ENCODE measurements at places on chromosomes 5 and 9. TPM values are rescaled to one million over a fixed set of nuclear protein-coding genes. Genes with fewer than 3 reads are reported as not detected.

LRRC19 gene
- total RNA-seq: not detected

ZDHHC11B gene
- total RNA-seq: not detected

CATSPER3 gene
- total RNA-seq: not detected

CMYA5 gene
- total RNA-seq: 0.05 TPM

GABRA1 gene
- not detected for total RNA-seq

TYRP1 gene
- total RNA-seq: 0.85 TPM

CD14 gene
- total RNA-seq: 3.2 TPM

SLC6A3 gene
- total RNA-seq: not detected

CXCL14 gene
- 0.09 TPM for total RNA-seq

OR1Q1 gene
- total RNA-seq: not detected

PTGS1 gene
- total RNA-seq: 2.7 TPM

PDE6A gene
- 0.05 TPM for total RNA-seq

TBC1D2 gene
- total RNA-seq: 4.8 TPM

ST6GALNAC6 gene
- total RNA-seq: 44.8 TPM

PFN3 gene
- not detected for total RNA-seq

KCNMB1 gene
- not detected for total RNA-seq

SMIM33 gene
- not detected for total RNA-seq

RAI14 gene
- 257 TPM for total RNA-seq

SURF1 gene
- 15.3 TPM for total RNA-seq

PCDHGA11 gene
- total RNA-seq: 6.8 TPM

CER1 gene
- not detected for total RNA-seq

NOTCH1 gene
- total RNA-seq: 157 TPM

PCDHB16 gene
- 0.17 TPM for total RNA-seq

SNCB gene
- total RNA-seq: 1.4 TPM

MYOT gene
- total RNA-seq: not detected

F2RL1 gene
- total RNA-seq: 30.0 TPM

PCDHGB1 gene
- total RNA-seq: 1.4 TPM

HAUS6 gene
- 23.8 TPM for total RNA-seq

CYFIP2 gene
- 12.6 TPM for total RNA-seq

PCDHGA5 gene
- 0.74 TPM for total RNA-seq

GABRP gene
- total RNA-seq: 0.51 TPM

ANXA2R gene
- 7.7 TPM for total RNA-seq

PPP3R2 gene
- total RNA-seq: not detected

All from dermis blood vessel endothelial cell (primary cell).